Ascending aorta (tissue), 2 donors: ENCODE measurements at places on chromosomes 16 and 17. TPM values are rescaled to one million over a fixed set of nuclear protein-coding genes. Genes with fewer than 3 reads are reported as not detected.

The PKMYT1 gene
- total RNA-seq, result not detected

The GFOD2 gene
- 43.5 TPM for total RNA-seq

The SEPTIN12 gene
- not detected for total RNA-seq

The RNF112 gene
- total RNA-seq, result 0.53 TPM

The GPR179 gene
- not detected for total RNA-seq

DNA sequence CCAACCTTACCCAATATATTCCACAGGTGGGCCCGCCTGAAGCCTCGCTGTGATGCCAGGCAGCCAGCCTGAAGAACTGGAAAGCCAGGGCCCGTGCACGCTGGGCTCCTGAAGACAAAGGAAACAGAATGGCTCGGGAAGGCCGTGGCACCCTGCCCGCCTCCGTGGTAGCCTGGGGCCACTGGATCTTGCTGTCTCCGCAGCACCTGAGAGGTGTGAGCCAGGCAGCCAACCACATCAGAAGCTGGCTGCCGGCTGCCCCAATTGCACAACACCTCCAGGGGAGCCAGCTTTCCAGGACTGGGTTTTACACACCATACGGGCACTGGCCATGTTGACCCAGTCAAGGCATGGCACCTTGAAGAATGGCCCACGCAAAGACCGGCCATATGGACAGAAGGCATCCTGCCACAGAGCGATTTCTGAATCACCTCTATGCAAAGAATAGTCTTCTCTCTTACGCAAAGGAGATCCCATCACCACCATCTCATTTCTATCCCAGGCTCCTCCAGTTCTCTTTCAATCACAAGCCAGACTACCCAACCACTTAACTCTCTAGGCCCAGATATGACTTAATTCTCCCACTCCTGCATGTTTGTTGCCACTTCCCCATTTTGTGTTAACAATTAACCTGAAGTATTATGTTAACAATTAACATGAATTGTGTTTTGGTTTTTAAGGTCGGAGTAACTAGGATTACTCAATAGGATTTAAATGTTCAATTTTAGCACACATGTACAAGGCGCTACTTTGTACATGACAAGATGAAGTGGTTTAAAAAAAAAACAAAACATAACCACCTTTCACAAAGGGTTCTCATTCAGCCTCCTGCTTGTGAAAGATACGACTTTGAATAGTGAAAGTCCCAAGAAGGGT is 32.1 kb downstream of the ZFHX3 start:
- DNase-seq, result peak; percentile 58

- DNase-seq, result no peak
These were observed 1.1 kb upstream of the NTN1 start for GRCh38 chr17:9020096-9020823.

GRCh38 chr17:66310528-66311148 is 8.2 kb downstream of the PRKCA start:
- no peak for DNase-seq

DNA sequence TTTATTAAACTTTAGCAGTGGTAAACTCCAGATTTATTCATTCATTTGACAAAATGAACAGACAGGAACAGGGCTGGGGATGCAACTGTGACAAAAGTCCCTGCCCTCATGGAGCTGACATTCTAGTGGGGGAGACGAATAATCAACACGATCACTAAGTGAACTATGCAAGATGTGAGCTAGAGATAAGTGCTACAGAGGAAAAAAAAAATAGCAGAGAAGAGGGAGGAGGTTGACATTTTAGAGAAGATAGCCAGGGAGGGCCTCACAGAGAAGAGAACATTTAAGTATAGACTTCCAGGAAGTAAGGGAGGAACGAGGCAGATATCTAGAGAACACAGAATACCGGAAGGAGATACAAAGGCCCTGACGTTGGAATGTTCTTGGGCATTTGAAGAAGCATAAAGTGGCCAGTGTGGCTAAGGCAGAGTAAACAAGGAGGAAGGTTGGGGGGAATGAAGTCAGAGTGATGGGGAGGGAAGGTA is 17.9 kb upstream of the AP1G1 start:
- no peak for DNase-seq

GRCh38 chr16:17224879-17225281 is 245.9 kb downstream of the XYLT1 start:
- DNase-seq, result peak; percentile 16
